ENCODE measurements at places on chromosomes 16 and 17.
A peak's percentile ranks its signal among the peaks of the same experiment; 100 is the strongest.

GRCh38 chr16:47697826-47698225 is 236.7 kb downstream of the PHKB start:
- DNase-seq: no peak

DNA sequence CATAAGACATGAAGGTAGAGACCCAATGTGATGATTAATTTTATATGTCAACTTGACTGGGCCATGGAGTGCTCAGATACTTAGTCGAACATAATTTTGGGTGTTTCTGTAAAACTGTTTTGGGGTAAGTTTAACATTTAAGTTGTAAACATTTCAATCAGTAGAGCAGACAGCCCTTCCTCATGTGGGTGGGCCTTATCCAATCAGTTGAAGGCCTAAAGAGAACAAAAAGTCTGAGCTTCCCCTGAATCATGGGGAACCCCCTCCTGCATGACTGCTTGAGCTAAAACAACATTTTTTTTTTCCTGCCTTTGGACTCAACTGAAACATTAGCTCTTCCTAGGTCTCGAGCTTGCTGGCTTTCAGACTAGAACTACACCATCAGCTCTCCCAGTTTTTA is 327.3 kb upstream of the SOX9 start:
- no peak for DNase-seq

DNA sequence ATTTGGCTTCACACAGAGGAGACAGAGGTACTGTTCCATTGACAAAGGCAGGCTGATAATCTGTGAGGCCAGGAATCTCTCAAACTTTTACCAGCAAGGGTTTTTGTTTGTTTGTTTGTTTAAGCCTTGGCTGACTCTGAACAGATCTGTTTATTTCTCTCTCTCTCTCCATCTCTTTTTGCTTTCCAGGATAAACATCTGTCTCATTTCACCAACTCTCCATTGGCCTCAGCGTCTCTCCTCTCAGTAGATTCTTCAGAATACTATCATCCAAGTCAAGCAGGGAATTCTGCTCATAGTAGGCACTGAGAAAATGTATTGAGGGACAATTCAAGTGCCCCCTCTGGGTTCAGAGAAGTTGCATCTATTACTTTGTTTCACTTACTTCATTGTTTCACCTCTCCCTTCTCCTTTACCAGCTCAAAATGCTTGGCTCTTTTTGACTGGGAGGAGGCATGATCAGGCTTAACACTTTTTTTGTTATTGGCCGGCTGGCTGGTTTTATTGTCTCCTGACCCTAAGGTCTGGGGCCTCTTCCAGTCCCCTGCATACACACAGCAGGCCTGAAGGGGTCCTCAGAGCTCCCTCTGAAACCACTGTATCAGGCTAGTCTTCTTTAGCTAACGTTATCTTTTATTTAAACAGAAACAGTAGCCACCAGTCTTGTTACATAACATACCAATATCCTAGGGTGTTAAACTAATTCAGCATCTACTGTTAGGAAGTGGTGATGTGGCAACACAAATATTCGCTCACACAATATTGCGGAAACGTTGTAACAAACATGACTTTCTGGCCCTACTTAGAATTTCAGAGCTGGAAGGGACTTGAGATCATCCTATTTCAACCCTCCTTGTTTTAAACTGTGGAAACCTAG is 2.0 kb upstream of the YPEL2 start:
- DNase-seq: peak; percentile 35

GRCh38 chr17:72479113-72479512 is 358.3 kb downstream of the SOX9 start:
- no peak for DNase-seq

DNA sequence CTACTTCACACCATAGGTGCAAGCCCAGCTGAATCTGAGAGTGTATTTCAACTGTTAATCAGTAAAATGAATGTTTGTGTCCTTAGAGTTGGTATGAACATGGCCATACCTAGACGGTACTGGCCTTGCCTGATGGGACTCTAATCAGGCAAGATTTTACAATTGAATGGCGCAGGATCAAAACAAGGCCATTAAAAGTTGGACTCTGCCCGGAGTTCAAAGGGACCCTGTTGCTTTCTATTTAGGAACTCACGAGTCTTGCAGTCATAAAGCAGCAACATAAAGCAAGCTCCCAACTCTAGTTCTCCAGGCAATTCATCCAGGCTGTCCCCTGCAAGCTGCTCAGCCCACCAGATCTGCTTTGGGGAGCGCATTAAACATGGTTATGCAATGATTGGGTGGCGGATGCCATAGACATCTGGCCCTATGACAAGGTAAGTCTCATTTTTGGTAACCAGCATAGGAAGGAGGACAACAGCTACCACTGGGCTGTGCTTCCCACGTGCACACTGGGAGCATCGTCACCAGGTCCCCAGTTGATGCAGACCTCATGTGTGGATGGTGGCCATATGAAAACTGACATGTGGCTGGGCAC is 8.8 kb downstream of the TMEM186 start:
- no peak for DNase-seq

DNA sequence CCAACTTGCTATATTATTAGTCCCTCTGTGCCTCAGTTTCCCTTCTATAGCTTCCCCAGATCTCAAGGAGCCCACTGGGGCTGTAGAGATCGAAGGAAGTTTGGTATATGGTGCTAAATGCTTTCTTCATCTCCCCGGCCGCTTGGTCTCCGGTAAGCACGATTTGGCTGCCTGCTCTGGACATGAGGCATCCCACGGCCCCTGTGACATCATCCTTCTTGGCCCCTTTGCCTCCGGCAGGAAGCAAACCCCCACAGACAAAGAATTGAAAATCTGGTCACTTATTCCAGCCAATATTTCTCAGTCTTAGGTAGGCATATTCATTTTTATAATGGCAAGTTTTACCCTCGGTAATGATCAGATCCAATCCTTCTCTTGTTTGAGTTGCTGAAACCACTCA is 65.8 kb downstream of the WSCD1 start:
- no peak for DNase-seq

DNA sequence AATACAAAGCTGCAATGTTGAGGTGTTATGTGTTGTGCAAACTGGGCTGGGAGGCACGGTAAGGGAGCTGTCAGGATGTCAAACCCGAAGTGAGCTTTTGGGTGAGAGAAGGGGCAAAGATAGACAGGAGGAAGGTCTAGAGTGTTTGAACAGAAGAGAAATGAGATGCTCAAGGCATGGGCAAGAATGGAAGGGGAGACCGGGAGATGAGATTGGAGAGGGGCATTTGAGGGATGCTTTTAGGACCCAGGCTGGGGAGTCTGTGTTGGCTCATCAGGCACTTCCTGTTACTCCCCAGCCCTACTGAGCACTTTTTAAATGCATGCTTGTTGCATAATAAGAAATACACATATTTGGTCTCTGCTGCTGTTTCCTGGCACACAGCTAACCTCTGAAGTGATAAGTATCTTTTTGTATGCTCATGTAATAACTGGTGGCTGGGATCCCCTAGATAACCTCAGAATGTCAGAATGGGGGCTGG is 13.7 kb downstream of the UNC45B start:
- DNase-seq: no peak

- DNase-seq: no peak
Measured at GRCh38 chr17:80008848-80009247, 26.8 kb downstream of the TBC1D16 start.

GRCh38 chr17:47983492-47984223 is 12.7 kb downstream of the CDK5RAP3 start:
- no peak for DNase-seq

DNA sequence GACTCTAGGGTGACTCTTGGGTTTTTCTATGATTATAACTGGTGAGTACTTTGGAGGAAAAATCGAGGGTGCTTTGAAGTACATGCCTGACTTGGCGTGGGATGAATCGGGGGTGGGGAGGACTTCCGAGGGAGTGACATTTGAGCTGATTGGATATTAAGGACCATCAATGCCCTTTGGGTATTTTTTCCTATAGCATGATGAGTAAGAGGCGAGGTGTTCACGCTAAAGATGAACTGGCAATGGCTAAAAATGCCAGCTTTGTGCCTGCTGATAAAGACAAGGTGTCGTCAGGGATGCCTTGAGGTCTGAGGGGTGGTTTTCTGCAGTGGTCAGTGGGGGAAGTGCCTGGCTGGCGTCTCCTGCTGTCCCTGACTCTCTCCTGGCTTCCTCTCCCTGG is 25.3 kb downstream of the USP43 start:
- DNase-seq: no peak

- DNase-seq: no peak
Measured at GRCh38 chr16:54974367-54974766, 43.7 kb downstream of the IRX5 start.

GRCh38 chr17:81109957-81110356 is 55.4 kb upstream of the PVALEF start:
- DNase-seq: no peak

Data from GM12864 (cell line).